ENCODE measurements at places on chromosomes 7 and 10. TPM values are rescaled to one million over a fixed set of nuclear protein-coding genes. Genes with fewer than 3 reads are reported as not detected.

Gene DENND2A
- total RNA-seq, result 0.17 TPM

Gene GPR141
- total RNA-seq, result not detected

Gene AKR1C1
- 18.4 TPM for total RNA-seq

Gene NUB1
- 29.5 TPM for total RNA-seq

Gene ANXA8L1
- total RNA-seq, result 165 TPM

Gene ITIH5
- total RNA-seq, result 2.2 TPM

Gene MMRN2
- 8.5 TPM for total RNA-seq

Gene PTPRN2
- 0.91 TPM for total RNA-seq

Gene GRID1
- total RNA-seq, result under 0.01 TPM

Gene C10orf95
- 1.5 TPM for total RNA-seq

Gene SPDYE2B
- total RNA-seq, result not detected

Gene SLC26A3
- not detected for total RNA-seq

Gene CFTR
- total RNA-seq, result not detected

Gene CTNNA3
- not detected for total RNA-seq

Gene PROSER2
- total RNA-seq, result 56.3 TPM

Gene TCF7L2
- 10.0 TPM for total RNA-seq

Gene GDF10
- total RNA-seq, result not detected

Gene FGL2
- total RNA-seq, result not detected

All from mammary epithelial cell (primary cell).